ENCODE measurements at places on chromosomes 12 and 14.

DNA sequence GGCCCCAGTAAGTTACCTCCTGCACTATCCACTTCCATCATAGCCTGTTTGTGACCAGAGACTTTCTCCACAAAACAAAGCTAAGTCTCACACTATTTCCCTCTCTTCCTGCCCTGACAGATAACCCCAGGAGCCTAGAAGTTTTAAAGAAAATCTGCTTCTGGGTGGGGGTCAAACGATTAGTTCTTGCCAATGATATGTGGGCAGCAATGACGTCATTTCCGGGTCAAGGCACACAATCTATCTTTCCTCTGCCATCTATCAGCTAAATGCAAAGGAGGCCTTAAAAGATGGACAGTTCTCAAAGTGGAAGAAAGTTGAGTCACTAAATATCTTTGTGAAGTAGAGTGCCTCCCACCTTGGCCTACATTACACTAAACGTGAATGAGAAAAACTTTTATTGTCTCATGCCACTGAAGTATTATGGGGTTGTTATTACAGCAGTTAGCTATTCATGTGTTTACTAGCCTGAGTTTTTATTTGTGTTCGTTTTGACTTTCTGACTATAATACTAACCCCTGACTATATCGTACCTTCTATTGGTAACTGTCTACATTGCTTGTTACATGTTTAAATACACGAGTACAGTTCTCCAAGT lies 86.2 kb downstream of the DENND5B start:
- H3K4me3 ChIP-seq, result no peak overlapping the region
- no peaks in the 10 kb centered on the region for H3K36me3 ChIP-seq
- DNase-seq, result no peak
- H3K27ac ChIP-seq, result no peak overlapping the region
- no peaks in the 10 kb centered on the region for H3K27me3 ChIP-seq

DNA sequence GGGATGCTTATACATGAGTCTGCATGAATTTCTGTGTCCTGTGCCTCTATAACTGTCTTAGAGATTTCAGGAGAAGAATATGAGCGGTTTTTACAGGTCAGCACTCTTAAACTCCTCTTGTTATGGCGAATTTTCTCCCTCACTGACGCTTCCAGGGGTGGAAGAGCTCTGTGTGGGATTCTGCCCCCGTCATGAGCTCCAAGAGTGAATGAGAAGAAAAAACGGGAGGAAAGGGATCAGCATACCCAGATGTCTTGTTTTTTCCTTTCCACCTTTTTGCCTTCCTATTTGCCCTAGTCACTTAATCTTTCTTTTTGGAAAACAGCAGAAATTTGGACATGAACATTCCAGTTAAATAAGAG lies 651 bp downstream of the PFKM start:
- H3K27ac ChIP-seq, result no peak overlapping the region
- H3K4me3 ChIP-seq, result peak overlapping the region; percentile 86
- H3K36me3 ChIP-seq, result no peaks in the 10 kb centered on the region
- no peak for DNase-seq

DNA sequence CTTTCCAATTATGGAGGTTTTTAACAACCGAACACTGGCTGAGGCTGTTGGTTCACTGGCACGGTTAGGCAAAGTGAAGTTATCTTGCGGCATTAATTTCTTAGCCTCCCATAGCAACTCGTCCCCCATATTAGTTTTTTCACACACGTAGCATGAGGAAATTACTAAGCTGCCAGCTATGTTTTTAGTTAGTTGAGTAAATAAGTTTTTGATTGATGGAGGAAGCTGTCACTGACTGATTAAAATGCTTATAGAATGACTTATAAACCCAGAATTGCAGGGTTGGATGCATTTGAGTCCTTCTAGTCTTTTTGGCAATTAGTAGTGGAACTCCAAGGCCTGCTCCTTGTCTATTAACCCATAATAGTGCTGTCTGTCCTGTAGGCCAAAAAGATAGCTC lies 97.1 kb downstream of the ALG10 start:
- no peak for DNase-seq
- H3K36me3 ChIP-seq, result no peaks in the 10 kb centered on the region
- H3K27ac ChIP-seq, result no peak overlapping the region

DNA sequence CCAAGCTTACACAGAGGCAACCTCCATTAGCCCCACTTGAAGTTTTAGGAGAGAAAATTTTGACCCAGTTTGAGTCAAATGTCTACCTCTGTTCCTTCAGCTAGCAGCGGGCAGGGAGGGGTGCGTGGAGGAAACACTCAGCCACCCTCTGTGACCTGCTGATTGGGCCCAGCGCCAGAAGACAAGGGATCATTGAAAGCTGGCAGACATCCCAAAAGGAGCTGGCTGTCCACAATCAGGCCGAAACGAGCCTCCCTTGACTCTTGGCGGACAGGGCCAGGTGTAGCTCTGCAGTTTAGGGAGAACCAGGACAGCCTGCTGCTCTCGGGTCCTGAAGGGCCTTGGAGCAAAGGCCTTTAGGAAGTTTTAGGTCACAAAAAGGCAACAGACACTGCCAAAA lies 41.3 kb downstream of the CD9 start:
- no peaks in the 10 kb centered on the region for H3K4me1 ChIP-seq
- H3K4me3 ChIP-seq, result no peak overlapping the region
- no peak for DNase-seq
- no peak overlapping the region for H3K27ac ChIP-seq
- peaks cover 22% of the 10 kb centered on the region for H3K27me3 ChIP-seq

DNA sequence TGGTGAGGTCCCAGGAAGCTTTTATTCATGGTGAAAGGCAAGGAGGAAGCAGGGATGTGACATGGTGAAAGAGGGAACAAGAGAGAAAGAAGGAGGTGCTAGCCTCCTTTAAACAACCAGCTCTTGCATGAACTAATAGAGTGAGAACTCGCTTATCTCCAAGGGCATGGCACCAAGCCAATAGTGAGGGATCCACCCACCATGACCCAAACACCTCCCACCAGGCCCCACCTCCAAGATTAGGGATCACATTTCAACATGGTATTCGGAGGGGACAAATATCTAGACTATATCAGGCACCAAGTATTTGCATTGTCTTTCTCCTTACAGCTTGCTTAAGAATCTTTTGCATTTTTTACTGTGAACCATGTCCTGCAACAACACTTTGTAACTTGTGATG lies 91.9 kb upstream of the DHRS4 start:
- H3K36me3 ChIP-seq, result no peaks in the 10 kb centered on the region
- peaks cover 8% of the 10 kb centered on the region for H3K27me3 ChIP-seq
- H3K27ac ChIP-seq, result no peak overlapping the region
- H3K4me1 ChIP-seq, result no peaks in the 10 kb centered on the region

DNA sequence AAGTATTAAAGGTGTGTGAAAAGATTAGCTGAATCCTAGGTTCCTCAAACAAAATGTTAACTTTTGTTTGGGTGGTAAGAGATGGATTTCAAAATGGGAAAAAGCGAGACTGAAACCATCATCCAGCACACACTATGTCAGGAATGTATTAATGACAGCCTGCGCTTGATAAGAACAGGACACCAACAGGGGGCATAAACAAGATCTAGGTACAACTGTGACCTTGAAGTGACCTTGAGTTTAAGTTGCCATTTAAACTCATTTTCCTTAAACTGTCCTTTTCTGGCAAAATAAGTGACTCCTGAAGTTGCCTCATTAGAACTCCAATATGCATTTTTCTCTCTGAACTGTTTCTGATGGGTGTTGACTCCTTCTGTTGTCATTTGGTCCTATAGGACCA lies 17.1 kb downstream of the PRKCH start:
- H3K36me3 ChIP-seq, result peaks cover 50% of the 10 kb centered on the region
- no peaks in the 10 kb centered on the region for H3K27me3 ChIP-seq
- peak overlapping the region; percentile 45 for H3K4me3 ChIP-seq
- no peak for DNase-seq
- peaks cover 91% of the 10 kb centered on the region for H3K4me1 ChIP-seq

GRCh38 chr14:64871344-64871743 lies 8.4 kb downstream of the SPTB start:
- H3K27ac ChIP-seq, result no peak overlapping the region
- DNase-seq, result no peak
- H3K4me3 ChIP-seq, result no peak overlapping the region
- H3K27me3 ChIP-seq, result peaks cover 58% of the 10 kb centered on the region
- H3K36me3 ChIP-seq, result no peaks in the 10 kb centered on the region
- H3K4me1 ChIP-seq, result no peaks in the 10 kb centered on the region

GRCh38 chr12:55797068-55797467 lies 20.5 kb downstream of the SARNP start:
- H3K27me3 ChIP-seq, result no peaks in the 10 kb centered on the region
- DNase-seq, result peak; percentile 29
- peaks cover 2% of the 10 kb centered on the region for H3K4me1 ChIP-seq
- peaks cover 42% of the 10 kb centered on the region for H3K36me3 ChIP-seq

- peaks cover 2% of the 10 kb centered on the region for H3K4me1 ChIP-seq
- H3K4me3 ChIP-seq, result no peak overlapping the region
- H3K36me3 ChIP-seq, result no peaks in the 10 kb centered on the region
- no peak overlapping the region for H3K27ac ChIP-seq
Measured at GRCh38 chr12:82645414-82645813, 41.3 kb upstream of the TMTC2 start.

DNA sequence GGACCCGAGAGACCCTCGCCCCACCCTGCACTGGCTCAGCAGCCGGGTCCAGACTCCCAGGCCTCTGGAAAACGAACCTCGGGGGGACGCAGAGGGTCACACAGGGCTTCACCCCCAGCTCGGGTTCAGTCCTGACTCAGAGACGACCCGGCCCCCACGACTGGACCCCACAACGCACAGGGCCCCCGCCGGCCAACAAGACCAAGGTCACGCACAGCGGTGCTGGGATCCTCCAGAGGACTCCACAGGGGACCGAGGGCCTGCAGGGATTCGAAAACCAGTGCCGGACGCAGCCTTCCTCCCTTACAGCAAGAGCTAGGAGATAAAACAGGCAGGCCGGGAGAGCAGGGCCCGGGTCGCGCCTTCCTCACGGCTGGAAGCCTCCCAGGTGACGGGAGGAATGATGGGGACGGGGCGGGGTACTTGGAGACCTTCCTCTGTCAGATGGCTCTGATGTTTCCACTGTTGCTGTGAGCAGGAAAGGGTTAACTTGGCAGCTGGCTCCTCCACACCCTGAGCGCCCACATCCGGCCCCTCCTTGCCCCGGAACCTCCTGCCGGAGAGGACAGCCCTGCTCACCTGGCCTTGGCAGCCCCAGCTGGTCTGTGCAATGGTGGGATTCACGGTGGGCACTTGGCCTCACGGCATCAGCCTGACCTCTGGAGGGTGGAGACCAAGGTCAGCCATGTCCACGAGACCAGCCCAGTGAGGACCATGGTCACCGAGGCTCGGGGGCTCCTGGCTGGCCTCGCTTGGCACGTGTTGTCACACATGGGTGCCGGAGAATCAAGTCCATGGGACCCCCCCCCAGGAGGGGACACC lies 46.2 kb downstream of the GALNT9 start:
- H3K27ac ChIP-seq, result no peak overlapping the region
- peaks cover 18% of the 10 kb centered on the region for H3K4me1 ChIP-seq

- H3K4me3 ChIP-seq, result no peak overlapping the region
- H3K27ac ChIP-seq, result no peak overlapping the region
- H3K4me1 ChIP-seq, result no peaks in the 10 kb centered on the region
Measured at GRCh38 chr12:105725054-105725453, 394.6 kb downstream of the C12orf75 start.

DNA sequence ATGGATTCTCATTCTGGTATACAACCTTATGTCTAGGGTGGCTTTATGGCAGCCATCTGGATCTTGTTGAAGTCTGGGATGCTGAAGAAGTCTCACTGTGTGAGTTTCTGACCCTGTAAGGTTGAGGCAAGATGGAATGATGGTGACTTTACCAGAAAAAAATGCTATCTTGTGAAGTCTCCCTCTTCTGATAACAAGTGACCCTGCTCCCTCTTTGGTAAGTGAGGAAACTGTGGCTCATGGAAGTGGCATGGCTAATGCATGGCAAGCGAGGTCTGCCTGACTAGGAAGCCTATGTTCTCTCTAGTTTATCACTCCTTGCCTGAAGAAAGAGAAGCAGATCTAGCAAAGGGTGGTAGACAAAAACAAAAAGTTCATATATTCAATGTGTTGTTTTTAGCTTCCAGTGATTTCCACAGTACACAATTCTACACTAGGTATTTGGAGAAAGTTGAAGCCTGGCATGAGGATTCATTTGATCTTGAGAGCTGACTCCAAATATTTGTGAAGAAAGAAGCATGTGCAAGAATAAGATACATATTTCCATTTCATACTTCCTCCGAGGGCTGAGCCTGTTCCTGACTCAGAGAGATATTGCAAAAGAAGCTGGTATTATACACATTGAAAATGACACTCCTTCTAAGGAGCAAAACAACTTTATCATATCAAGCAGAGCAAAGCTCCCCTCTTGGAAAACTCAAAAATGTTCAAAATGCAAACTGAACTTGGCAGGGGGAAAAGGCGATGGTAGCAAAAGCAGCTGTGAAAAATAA lies 63.6 kb downstream of the HELB start:
- no peaks in the 10 kb centered on the region for H3K4me1 ChIP-seq
- no peaks in the 10 kb centered on the region for H3K36me3 ChIP-seq
- no peak for DNase-seq
- H3K27me3 ChIP-seq, result no peaks in the 10 kb centered on the region

GRCh38 chr12:47954058-47954457 lies 9.3 kb upstream of the TMEM106C start:
- H3K36me3 ChIP-seq, result no peaks in the 10 kb centered on the region
- DNase-seq, result no peak
- no peak overlapping the region for H3K4me3 ChIP-seq
- peaks cover 78% of the 10 kb centered on the region for H3K27me3 ChIP-seq
- H3K27ac ChIP-seq, result no peak overlapping the region

DNA sequence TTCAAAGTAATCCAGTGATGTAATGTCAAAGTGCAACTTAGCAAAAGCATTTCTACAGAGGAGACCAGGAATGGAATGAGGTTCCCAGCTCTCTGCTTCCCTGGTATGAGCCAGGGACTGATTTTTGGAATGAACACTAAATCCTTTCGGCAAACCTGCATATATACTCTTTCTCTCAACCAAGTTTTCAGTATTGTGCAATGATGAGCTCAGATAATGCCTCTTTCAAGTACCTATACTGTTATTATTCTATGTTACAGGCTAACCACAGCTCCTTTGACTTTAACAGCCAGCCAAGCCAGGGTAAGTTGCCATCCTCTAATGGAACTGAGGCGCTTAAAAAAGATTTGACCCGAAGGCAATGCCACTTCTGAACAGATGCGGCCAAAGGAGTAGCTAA lies 104.9 kb upstream of the FSCB start:
- no peak overlapping the region for H3K4me3 ChIP-seq
- H3K36me3 ChIP-seq, result no peaks in the 10 kb centered on the region
- no peak overlapping the region for H3K27ac ChIP-seq
- H3K27me3 ChIP-seq, result no peaks in the 10 kb centered on the region

- H3K4me3 ChIP-seq, result no peak overlapping the region
- no peaks in the 10 kb centered on the region for H3K36me3 ChIP-seq
- no peak overlapping the region for H3K27ac ChIP-seq
- H3K4me1 ChIP-seq, result no peaks in the 10 kb centered on the region
- peaks cover 7% of the 10 kb centered on the region for H3K27me3 ChIP-seq
Measured at GRCh38 chr12:88571543-88571942, 8.7 kb downstream of the KITLG start.

- H3K27me3 ChIP-seq, result peaks cover 77% of the 10 kb centered on the region
- DNase-seq, result no peak
- peaks cover 8% of the 10 kb centered on the region for H3K4me1 ChIP-seq
- peaks cover 4% of the 10 kb centered on the region for H3K36me3 ChIP-seq
- H3K27ac ChIP-seq, result no peak overlapping the region
- no peak overlapping the region for H3K4me3 ChIP-seq
Measured at GRCh38 chr14:36653962-36654793, 7.5 kb upstream of the PAX9 start.
